ENCODE measurements at places on chromosomes 7 and 10. TPM values are rescaled to one million over a fixed set of nuclear protein-coding genes. Genes with fewer than 3 reads are reported as not detected.

PDE1C gene
- total RNA-seq, result 4.9 TPM

KCP gene
- 0.33 TPM for total RNA-seq

CALHM3 gene
- total RNA-seq, result 0.52 TPM

PAX4 gene
- total RNA-seq, result not detected

PRPS1L1 gene
- not detected for total RNA-seq

CUBN gene
- total RNA-seq, result 2.6 TPM

CALML3 gene
- total RNA-seq, result not detected

MINPP1 gene
- total RNA-seq, result 18.9 TPM

APBB1IP gene
- 4.0 TPM for total RNA-seq

CUZD1 gene
- 225 TPM for total RNA-seq

SFTPA1 gene
- total RNA-seq, result not detected

SMNDC1 gene
- total RNA-seq, result 7.6 TPM

All from body of pancreas (tissue), 4 donors.